ENCODE measurements at places on chromosomes 7 and 10. TPM values are rescaled to one million over a fixed set of nuclear protein-coding genes. Genes with fewer than 3 reads are reported as not detected.

Gene PLCE1
- total RNA-seq, result 0.16 TPM

Gene NUTM2A
- total RNA-seq, result 0.44 TPM

Gene SYNPO2L
- total RNA-seq, result not detected

Gene RABGEF1
- 18.0 TPM for total RNA-seq

Gene TSPAN33
- total RNA-seq, result under 0.01 TPM

Gene CPA1
- total RNA-seq, result not detected

Gene ZNF33B
- 24.7 TPM for total RNA-seq

Gene NANOS1
- total RNA-seq, result 0.16 TPM

Gene TMEM196
- total RNA-seq, result not detected

Gene TMEM229A
- total RNA-seq, result not detected

Gene EN2
- not detected for total RNA-seq

Gene FAM25A
- total RNA-seq, result not detected

Gene PIP
- not detected for total RNA-seq

Gene PAPOLB
- total RNA-seq, result not detected

Gene SLC16A9
- total RNA-seq, result 0.16 TPM

Gene OPN1SW
- 1.1 TPM for total RNA-seq

Gene CCDC172
- not detected for total RNA-seq

Gene VWDE
- total RNA-seq, result under 0.01 TPM

Gene PNLIPRP3
- total RNA-seq, result not detected

Gene FRMPD2
- 0.50 TPM for total RNA-seq

Gene PRLHR
- not detected for total RNA-seq

Gene ADAM22
- 0.16 TPM for total RNA-seq

Gene OR9A2
- total RNA-seq, result not detected

Gene SNX8
- total RNA-seq, result 6.5 TPM

Gene CREB5
- total RNA-seq, result 12.5 TPM

Gene DHTKD1
- 18.3 TPM for total RNA-seq

Gene NPY4R2
- not detected for total RNA-seq

Gene PFKFB3
- total RNA-seq, result 8.3 TPM

Gene ZNF138
- 2.8 TPM for total RNA-seq

Gene GALNT11
- 24.6 TPM for total RNA-seq

Gene KNDC1
- under 0.01 TPM for total RNA-seq

Gene SLC18A3
- not detected for total RNA-seq

Gene CALML5
- not detected for total RNA-seq

Gene CYP2C18
- not detected for total RNA-seq

Gene CYP3A4
- total RNA-seq, result not detected

Gene NPSR1
- total RNA-seq, result not detected

Gene TUBAL3
- total RNA-seq, result 0.25 TPM

Gene IFIT1B
- total RNA-seq, result not detected

Gene TDRD1
- not detected for total RNA-seq
